ENCODE measurements at places on chromosomes 6 and 20.
A peak's percentile ranks its signal among the peaks of the same experiment; 100 is the strongest.

- peaks cover 4% of the 10 kb centered on the region for H3K36me3 ChIP-seq
- H3K4me1 ChIP-seq: no peaks in the 10 kb centered on the region
- no peak overlapping the region for H3K4me3 ChIP-seq
- DNase-seq: no peak
- H3K27me3 ChIP-seq: peaks cover 29% of the 10 kb centered on the region
These were observed 129.5 kb upstream of the SULF2 start for GRCh38 chr20:47914792-47915191.

- H3K4me1 ChIP-seq: no peaks in the 10 kb centered on the region
- H3K27me3 ChIP-seq: no peaks in the 10 kb centered on the region
- DNase-seq: no peak
- no peak overlapping the region for H3K27ac ChIP-seq
- H3K36me3 ChIP-seq: no peaks in the 10 kb centered on the region
- no peak overlapping the region for H3K4me3 ChIP-seq
These were observed 874.2 kb upstream of the GJE1 start for GRCh38 chr6:141258516-141258915.

- no peaks in the 10 kb centered on the region for H3K36me3 ChIP-seq
- H3K27me3 ChIP-seq: no peaks in the 10 kb centered on the region
- H3K4me3 ChIP-seq: no peak overlapping the region
- DNase-seq: no peak
These were observed 180.3 kb upstream of the ZNF217 start for GRCh38 chr20:53773792-53774401.

- no peaks in the 10 kb centered on the region for H3K4me1 ChIP-seq
- no peaks in the 10 kb centered on the region for H3K36me3 ChIP-seq
- H3K4me3 ChIP-seq: no peak overlapping the region
These were observed 504.9 kb downstream of the DOK5 start for GRCh38 chr20:54980103-54980960.

GRCh38 chr6:167350731-167351655 lies 26.1 kb downstream of the TTLL2 start:
- H3K36me3 ChIP-seq: peaks cover 2% of the 10 kb centered on the region
- H3K4me1 ChIP-seq: peaks cover 18% of the 10 kb centered on the region
- peak; percentile 53 for DNase-seq
- H3K4me3 ChIP-seq: peak overlapping the region; percentile 91

GRCh38 chr20:36728986-36729385 lies 16.9 kb downstream of the NDRG3 start:
- no peak overlapping the region for H3K27ac ChIP-seq
- peaks cover 10% of the 10 kb centered on the region for H3K4me1 ChIP-seq
- no peak for DNase-seq
- no peak overlapping the region for H3K4me3 ChIP-seq
- peaks cover 4% of the 10 kb centered on the region for H3K36me3 ChIP-seq

DNA sequence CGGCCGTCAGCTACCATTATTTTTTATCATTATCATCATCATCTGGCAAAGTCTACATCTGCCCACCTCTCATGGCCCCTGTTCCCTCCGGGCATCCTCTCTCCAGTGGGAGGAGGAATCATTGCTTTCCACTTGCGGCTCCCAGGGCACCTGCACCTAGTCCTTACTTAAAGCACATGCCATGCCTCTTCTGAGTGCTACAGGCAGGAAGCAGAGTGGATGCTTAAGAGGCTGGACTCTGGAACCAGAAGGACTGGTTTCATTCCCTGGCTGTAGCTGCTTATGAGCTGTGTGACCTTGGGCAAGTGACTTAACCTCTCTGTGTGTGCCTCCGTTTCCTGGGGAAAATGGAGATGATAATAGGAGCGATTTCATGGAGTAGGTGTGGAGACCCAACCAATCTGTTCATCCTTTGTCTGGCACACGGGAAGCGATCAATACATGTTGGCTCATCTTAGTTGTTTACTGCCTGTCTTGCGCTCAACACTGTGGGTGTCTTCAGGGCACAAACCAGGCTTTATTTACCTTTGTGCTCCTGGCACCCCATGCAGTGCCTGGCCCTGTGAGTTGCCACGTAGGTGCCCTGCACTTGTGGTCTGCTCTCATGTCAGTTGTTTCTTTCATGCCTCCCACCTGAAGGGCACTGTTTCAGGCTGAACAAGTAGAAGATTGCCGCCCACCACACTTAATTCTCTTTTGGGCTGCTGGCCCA lies 317.0 kb upstream of the SULF2 start:
- no peak for DNase-seq
- H3K4me3 ChIP-seq: no peak overlapping the region
- H3K27ac ChIP-seq: no peak overlapping the region
- no peaks in the 10 kb centered on the region for H3K36me3 ChIP-seq
- H3K27me3 ChIP-seq: no peaks in the 10 kb centered on the region

DNA sequence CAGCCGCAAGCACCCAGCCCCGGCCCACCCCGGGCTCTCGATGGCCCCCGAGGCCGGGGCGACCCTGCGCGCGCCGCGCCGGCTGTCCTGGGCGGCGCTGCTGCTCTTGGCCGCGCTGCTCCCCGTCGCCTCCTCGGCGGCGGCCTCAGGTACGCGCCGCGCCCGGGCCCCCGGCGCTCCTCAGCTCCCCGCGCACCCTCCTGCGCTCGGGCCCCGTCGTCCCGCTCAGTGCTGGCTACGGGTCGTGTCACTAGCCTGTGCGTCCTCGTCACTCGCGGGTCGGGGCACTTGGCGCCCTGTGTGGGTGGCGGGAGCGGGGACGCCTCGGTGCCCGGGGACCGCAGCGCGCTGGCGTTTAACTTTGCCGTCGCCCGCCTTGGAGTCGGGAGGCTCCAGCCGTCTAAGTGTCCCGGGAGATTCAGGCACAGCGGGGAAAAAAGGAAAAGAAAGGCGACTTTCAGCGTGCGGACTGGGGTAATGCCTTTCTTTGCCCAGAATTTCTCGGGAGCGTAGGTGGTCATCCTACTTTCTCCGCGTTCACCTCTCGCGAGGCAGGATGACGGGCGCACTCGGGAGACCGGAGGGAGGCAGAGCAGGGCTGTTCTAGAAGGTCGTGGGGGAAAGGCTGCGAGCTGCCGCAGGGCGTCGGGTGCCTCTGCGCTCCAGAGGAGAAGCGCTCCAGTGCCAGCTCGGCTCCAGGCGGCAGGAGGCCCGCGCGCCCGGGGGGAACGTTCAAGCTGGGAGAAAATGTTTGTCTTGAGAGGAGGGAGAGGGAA lies 545 bp downstream of the FNDC1 start:
- H3K4me1 ChIP-seq: peaks cover 25% of the 10 kb centered on the region
- peak overlapping the region; percentile 70 for H3K4me3 ChIP-seq
- H3K36me3 ChIP-seq: no peaks in the 10 kb centered on the region
- no peak for DNase-seq

DNA sequence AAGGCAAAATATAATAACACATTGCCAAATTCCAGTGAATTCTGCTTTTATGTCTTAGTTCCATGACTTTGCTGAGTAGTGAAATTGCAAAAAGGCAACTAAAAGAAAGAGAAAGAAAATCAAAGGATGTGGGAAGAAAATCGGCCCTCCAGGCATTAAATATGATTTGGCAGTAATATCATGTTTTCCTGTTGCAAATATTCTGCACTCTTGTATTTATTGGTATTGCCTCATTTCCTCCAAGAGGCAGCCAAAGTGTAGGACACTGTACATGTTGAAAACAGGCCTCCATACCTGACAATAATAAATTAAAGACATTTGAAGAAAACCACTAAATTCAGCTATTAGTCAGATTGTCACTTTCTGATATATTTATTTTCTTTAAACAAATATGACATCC lies 460.0 kb upstream of the NOX3 start:
- no peak overlapping the region for H3K27ac ChIP-seq
- peaks cover under 1% of the 10 kb centered on the region for H3K27me3 ChIP-seq
- no peaks in the 10 kb centered on the region for H3K36me3 ChIP-seq
- DNase-seq: no peak
- H3K4me1 ChIP-seq: peaks cover 1% of the 10 kb centered on the region
- H3K4me3 ChIP-seq: no peak overlapping the region

DNA sequence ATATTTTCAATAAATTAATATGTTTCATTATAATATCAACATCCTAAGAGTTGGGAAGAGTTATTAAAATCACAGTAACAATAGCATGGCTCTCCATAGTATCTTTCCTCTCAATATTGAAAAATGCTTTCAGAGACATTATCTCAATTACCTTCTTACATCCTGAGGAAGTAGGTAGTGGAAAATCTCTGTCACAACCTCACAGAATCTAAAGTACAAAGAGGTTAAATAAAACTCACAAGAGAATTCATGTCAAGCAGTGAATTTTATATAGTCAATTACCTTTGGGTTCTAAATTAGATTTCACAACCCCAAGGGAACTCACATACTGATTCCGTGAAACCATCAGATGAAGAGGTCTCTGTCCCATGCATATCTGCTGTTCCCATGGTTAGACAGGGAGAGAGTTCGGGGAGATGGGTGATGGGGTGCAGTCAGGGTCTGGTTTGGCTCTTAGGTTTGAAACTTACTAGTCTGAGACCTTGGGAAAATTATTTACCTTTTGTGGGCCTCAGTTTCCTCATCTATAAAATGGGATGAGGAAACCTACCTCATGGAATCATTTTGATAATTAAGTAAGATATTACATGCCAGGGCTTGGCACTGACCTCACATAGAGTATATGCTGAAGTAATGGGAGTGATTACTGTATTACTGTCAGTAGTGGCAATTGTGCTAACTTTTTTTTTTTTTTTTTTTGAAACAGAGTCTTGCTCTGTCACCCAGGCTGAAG lies 74.0 kb upstream of the SNX9 start:
- peaks cover 15% of the 10 kb centered on the region for H3K4me1 ChIP-seq
- no peaks in the 10 kb centered on the region for H3K36me3 ChIP-seq
- peak overlapping the region; percentile 33 for H3K4me3 ChIP-seq
- peak overlapping the region; percentile 90 for H3K27ac ChIP-seq
- no peak for DNase-seq

DNA sequence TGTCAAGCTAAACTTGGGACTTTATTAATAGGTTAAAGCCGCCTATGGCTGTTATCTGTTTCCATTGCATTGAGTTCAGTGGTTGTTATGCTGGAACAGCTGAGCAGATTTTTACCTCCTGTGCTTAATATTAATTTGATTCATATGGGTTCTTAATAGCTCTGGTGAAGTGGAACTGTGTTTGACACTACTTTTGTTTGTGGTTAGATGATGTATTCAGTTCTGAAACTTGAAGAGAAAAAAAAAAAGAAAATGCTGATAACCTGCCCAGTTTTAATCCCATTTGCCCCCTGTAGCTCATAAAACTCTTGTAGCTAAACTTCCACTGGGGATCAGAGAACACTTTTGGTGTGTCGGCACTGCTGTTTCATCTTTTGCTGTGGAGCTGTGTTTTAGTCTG lies 117.8 kb downstream of the ZDHHC14 start:
- H3K4me3 ChIP-seq: no peak overlapping the region
- no peak overlapping the region for H3K27ac ChIP-seq
- no peak for DNase-seq

- H3K27me3 ChIP-seq: no peaks in the 10 kb centered on the region
- H3K4me3 ChIP-seq: no peak overlapping the region
- H3K36me3 ChIP-seq: no peaks in the 10 kb centered on the region
- DNase-seq: no peak
These were observed 2.6 kb downstream of the MPIG6B start for GRCh38 chr6:31725502-31726350.

- no peak for DNase-seq
- H3K27ac ChIP-seq: no peak overlapping the region
- H3K4me1 ChIP-seq: no peaks in the 10 kb centered on the region
- peaks cover 29% of the 10 kb centered on the region for H3K27me3 ChIP-seq
- no peak overlapping the region for H3K4me3 ChIP-seq
These were observed 64.9 kb downstream of the RNF182 start for GRCh38 chr6:13989496-13990144.

- peak overlapping the region; percentile 3 for H3K27ac ChIP-seq
- H3K4me3 ChIP-seq: peak overlapping the region; percentile 64
- peaks cover 61% of the 10 kb centered on the region for H3K4me1 ChIP-seq
- H3K36me3 ChIP-seq: no peaks in the 10 kb centered on the region
- no peaks in the 10 kb centered on the region for H3K27me3 ChIP-seq
These were observed 2.8 kb downstream of the RPRD1B start for GRCh38 chr20:38036366-38036765.

GRCh38 chr6:31943742-31944141 lies 2.2 kb upstream of the CFB start:
- H3K4me3 ChIP-seq: no peak overlapping the region
- H3K27me3 ChIP-seq: no peaks in the 10 kb centered on the region
- no peaks in the 10 kb centered on the region for H3K36me3 ChIP-seq
- no peak overlapping the region for H3K27ac ChIP-seq
- peaks cover 2% of the 10 kb centered on the region for H3K4me1 ChIP-seq

All from naive thymus-derived CD8-positive, alpha-beta T cell (primary cell).